ENCODE measurements at places on chromosomes 13 and 19.

DNA sequence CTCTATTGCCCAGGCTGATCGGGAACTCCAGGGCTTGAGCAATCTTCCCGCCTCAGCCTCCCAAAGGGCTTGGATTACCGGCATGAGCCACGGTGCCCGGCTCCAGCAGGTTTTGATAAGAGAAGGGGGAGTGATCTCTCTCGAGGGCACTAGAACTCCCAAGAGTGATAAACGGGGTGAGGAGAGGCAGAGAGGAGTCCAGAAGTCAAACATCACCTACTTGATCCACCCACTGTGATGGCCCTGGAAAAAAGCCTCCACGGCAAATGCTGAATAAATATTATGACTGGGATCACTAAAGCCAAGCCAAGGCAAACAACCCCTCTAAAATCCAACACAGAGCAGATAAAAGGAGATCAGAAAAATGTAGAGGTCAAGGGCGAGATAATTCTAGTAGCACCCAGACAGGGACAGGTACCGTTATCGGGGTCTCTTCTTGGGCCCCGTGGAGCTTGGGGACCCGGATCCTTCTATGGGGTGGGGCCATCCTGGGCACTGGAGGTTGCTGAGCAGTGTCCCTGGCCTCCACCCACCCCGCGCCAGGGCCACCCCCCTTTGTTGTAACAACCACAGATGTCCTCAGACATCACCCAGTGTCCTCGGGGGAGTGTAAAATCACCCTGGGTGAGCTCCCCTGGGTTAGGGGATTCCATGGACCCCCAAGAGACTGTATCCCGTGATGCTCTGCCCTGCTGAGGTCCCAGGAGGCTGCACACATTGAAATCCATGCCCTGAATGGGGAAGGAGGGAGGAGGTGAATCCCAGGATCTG lies 3.7 kb upstream of the CREB3L3 start:
- DNase-seq = no peak

DNA sequence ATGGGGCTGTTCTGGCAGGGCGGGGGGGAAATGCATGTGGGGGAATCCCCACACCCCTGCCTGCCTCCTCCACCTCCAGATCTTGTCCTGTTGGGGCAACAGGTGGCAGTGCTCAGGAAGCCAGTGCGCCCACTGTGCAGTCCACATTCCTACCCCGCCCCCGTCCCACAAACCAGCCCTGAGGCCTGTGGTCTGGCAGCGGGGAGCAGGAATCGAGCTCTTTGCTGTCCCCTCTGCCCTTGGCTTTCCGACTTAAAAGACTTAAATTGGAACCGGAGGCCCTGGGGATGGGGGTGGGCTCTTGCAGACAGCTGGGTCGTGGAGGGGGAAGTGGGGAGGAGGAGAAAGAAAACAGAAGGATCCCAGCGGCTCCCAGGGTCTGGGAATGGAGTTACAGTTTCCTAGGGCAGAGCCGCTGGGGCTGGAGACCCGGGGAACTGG lies 4.3 kb downstream of the NANOS3 start:
- DNase-seq = no peak

GRCh38 chr19:28644169-28644775 lies 568.7 kb downstream of the UQCRFS1 start:
- no peak for DNase-seq

- no peak for DNase-seq
Observed at GRCh38 chr13:78602561-78603239, 652 bp downstream of the POU4F1 start.

DNA sequence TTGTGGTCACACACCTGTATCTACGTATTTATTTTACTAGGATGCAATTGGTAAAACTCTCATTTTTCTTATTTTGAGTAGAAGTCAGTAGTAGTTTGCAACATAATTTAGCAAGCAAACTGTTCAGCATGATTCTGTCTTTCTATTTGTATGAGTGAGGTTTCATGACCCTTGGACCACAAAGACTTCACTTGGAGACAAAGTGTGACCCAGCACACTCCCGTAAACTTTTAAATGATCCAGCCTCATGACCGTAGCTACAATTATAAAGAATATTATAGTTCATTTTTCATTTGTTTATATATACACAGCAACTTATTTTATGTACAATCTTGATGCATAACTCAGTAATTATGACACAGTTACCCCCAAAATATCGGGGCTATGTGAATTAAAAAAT lies 86.5 kb downstream of the ERCC5 start:
- DNase-seq = no peak

GRCh38 chr13:36912973-36913372 lies 7.1 kb downstream of the SMAD9 start:
- DNase-seq = no peak
